ENCODE measurements at places on chromosomes 3 and 15.

GRCh38 chr3:10008588-10009344 lies 17.5 kb upstream of the FANCD2 start:
- DNase-seq, result peak; percentile 60

- no peak for DNase-seq
Measured at GRCh38 chr15:100196326-100197058, 145.3 kb downstream of the ADAMTS17 start.

- DNase-seq, result no peak
Measured at GRCh38 chr15:77817434-77817833, 184.7 kb upstream of the LINGO1 start.

- DNase-seq, result peak; percentile 23
Measured at GRCh38 chr15:41417418-41418195, 712 bp downstream of the RTF1 start.

- DNase-seq, result no peak
Measured at GRCh38 chr3:133948131-133948810, 52.6 kb upstream of the RAB6B start.

DNA sequence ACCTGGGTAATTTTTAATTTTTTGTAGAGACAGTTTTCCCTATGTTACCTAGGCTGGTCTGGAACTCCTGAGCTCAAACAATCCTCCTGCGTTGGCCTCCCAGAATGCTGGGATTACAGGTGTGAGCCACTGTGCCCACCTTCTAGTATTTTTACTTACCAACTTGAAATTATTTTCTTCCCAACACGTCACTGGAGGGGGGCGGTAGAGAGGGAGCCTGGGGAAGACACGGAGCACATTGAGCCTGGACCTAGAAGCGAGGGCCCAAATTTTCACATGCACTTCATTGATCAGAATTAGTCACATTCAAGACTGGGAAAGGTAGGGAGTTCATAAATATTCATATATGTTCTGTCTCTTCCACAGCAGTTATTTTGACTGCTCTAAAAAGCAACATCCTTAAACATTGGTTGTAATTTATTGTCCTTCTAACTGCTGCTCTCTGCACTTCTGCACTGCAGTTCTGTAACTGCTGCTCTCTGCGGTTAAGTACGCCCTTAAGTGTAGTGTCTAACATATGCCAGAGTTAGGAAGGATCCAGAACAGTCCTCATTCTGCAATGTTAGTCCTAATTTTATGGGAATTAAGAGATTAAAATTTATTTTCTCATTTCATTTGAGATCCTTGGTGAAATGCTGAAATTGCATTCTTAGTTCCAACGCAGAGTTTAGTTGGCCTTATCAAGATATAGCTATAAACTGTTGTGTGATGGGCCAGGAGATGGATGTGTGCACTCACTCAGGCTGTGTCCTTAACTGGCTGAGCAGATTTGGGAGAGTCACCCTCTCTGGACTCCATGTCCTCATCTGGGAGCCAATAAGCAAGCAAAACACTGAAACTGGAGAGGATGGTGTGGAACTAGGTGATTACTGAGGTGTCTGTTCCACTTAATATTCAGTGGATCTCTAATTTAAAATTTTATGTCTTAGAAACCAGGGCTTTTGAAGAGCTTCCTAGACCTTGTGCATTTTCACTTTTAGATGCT lies 98.2 kb downstream of the STRIT1 start:
- no peak for DNase-seq

DNA sequence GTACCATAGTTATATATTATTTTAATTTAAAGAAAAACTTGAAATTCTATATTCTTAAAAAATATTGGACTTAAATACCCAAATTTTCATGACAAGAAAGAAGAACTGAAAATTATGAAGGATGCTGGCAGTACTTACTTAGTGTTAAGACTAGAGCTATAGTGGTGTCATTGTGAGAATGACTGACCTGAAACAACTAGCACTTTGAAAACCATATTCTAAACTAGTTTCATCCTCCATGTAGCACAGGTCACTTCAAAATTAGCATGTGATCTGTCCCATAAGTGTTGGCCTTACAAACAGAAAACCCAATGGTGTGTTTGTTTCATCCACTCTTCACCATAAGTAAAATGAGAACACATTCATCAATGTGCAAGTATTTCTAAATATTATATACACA lies 208.6 kb downstream of the ZIC4 start:
- DNase-seq, result no peak

GRCh38 chr15:71262599-71262998 lies 147.3 kb downstream of the THSD4 start:
- no peak for DNase-seq

DNA sequence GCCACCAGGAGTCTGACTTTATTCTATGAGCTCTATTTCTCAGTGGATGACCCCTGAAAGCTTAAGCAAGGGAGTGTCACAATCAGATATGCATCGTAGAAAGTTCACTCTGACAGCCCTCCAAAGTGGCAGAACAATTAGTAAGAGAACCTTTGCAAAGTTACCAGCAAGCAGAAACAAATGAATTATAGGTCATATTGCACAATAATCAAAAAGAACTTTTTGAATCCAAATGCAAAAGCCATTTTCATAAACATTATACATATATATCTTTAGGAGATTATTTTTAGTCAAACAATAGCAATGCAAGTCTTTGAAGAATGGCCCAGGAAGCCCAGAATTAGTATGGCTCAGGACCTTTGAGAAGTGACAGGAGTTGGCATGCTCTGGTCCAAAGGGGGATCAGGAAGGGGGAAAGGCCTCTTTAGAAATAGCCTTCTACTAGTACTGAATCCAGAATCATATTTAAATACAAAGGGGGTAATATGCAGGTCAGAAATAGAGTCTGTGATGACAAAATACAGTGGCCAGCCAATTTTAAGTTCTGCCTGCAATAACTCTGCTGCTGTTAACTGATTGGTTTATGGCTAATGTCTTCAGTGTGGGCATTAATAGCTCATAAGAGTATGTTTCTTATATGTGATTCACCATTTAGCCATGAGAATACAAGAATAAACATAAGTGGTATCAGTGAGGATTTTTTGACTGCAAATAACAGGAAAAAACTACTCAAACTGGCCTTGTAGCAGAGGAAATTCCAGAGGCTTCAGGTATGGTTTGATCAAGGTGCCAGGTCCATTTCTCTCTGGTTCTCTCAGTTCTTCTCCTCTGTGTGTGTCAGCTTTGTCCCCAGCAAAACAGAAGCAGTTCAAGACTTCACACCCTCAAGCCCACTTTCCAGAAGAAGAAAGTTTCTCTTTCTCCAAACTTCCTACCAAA lies 17.0 kb upstream of the ITGB5 start:
- no peak for DNase-seq

- no peak for DNase-seq
Measured at GRCh38 chr3:127217596-127218453, 24.9 kb downstream of the PRR23E start.

GRCh38 chr3:9887480-9887879 lies 2.9 kb upstream of the JAGN1 start:
- DNase-seq, result no peak

DNA sequence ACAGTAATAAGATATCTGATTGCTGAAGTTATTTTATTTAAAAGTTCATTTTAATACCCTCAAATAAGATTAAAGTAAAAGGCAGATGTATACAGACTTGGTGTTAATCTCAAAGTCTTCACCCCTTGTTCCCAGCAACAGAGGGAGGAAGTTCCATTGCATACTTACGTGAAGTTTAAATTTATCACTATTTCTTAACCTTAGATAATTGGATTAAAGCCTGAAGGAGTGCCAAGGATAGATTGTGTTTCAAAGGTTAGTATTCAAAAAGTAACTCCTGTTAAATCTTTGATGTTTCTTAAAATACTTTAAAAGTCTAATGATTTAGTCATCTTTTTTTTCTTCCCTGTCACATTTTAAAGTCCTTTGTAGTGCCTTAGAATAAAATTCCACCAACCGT lies 39.3 kb downstream of the ATP1B3 start:
- no peak for DNase-seq

GRCh38 chr3:70990723-70991122 lies 592.8 kb downstream of the FOXP1 start:
- DNase-seq, result no peak

DNA sequence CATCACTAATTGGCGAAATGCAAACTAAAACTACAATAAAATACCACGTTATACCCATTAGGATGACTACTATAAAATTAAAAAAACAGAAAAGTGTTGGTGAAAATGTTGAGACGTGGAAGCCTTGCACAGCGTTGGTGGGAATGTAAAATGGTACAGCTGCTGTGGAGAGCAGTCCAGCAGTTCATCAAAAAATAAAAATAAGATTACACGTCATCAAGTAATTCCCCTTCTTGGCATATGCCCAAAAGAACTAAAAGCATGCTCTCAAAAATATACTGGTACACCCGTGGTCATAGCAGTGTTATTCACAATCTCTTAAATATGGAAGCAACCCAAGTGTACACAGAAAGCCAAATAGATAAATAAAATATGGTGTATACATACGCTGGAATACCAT lies 71.8 kb upstream of the NDN start:
- no peak for DNase-seq

GRCh38 chr15:34799149-34800101 lies 4.1 kb upstream of the ACTC1 start:
- no peak for DNase-seq

DNA sequence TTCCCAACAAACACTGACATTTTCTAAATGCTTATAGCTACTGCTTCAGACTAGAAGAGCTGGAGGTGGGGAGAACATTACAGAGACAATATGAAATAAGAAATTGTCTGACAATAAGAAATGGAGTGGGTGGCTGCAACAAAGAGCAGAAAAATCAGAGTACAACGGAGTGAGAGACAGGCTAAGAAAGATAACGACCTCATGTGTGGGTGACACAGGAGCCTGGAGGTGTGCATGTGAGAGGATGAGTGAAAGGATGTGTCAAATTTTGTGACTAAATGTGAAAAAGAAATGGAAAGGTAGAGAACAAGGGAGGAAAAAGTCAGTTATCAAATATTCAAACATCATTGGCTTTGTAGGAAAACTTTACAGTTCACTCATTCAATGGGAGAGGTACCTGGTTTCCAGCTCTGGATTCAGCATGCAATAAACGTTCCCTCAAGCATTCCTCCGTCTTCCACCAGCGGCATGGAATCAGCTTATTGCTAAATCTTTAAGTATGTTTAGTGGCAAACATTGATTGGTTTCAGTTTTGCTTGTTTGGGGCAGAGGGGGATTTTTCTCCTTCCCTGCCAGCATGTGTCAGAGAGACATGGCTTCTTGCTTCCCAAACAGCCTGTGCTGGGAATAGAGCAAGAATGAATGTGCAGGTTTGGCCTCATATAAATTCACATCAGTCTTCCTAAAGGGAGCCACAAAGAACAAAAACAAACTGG lies 103.8 kb upstream of the CHRM5 start:
- no peak for DNase-seq

- no peak for DNase-seq
Measured at GRCh38 chr3:123899300-123899865, 15.3 kb upstream of the MYLK start.

- DNase-seq, result no peak
Measured at GRCh38 chr3:20916951-20917606, 731.1 kb upstream of the SGO1 start.

GRCh38 chr3:13115576-13115910 lies 42.3 kb upstream of the IQSEC1 start:
- DNase-seq, result no peak

DNA sequence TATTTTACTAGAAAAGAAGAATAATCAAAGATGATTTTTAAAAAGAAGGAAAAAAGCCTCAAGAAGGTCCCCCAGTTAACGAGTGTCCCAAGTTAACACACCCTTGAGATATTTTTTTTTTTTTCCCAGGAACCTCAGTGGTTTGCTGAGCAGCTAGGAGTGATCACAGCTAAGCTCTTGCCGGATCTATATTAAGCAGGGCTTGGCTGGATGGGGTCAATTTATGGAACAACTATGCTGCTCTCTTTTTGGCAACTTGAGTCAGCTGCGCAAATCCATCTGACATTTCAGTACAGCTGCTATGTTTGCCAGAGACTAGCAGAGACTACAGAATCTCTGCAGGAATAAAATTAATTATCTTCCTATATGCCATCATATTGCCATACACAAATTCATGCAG lies at the start of gene LMOD3:
Gene LMOD3, minus strand, starts transcription at position 193 of the 400 bp plus-strand sequence. CDS start 209 bp downstream, outside the sequence.
- DNase-seq, result no peak

DNA sequence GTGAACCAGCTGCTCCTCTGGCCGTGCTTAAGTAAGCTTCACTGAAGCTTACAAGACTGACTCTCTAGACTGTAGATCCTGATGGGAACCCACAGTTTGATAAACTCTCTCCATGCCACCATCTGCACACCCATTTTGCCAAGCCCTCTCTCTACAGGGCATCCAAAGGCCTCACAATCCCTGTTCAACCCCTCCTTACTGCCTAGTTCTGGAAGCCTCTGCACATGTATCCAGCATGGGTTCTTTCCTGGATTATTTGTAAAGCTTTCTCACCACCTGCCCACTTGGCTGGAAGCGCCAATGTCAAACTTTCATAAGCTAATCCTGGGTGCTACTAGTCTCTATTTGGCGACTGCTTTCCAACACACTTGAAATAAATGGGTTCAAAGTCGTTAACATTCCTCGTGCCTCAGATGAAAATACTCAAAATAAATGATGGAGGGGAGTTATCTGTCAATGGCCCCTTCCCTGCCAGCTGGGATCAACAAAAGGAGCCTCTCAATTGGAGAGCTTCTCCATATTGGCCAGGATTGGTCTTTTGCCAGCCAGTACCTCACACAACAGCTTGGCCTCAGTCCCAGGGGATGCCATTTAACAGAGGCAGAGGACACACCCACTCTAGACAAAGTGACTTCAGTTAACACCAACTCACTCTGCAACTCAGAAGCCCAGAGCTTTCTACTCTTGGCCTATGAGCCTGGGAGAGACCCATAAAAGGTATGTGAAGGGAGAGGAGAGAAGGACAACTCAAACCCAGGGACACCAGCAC lies 48.1 kb downstream of the SH3BP5 start:
- DNase-seq, result no peak

DNA sequence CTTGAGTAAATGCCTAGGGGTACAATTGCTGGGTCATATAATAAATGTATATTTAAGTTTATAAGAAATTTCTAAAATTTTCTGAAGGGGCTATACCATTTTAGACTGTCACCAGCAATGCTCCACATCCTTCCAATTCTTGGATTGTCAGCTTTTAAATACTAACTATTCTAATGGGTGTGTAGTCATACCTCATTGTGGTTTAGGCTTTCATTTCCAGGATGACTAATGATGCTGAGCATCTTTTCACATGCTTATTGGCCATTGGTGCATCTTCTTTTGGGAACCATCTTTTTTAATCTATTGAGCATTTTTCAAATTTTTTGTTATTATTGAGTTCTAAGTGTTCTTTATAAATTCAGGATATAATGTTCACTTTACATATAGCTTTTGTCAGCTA lies 52.5 kb upstream of the CORO2B start:
- no peak for DNase-seq

DNA sequence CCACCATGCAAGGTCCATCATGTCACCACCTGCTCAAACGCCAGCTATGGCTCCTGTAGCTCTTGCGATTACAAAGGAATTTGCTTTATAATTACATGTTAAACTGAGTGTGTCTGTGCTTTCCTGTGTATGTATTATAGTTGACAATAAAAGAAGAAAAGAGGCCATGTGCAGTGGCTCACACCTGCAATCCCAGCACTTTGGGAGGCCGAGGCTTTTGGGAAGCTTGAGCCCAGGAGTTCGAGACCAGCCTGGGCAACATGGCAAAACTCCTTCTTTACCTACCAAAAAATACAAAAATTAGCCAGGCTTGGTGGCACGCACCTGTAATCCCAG lies 27.0 kb downstream of the ATRIP start:
- no peak for DNase-seq
